ENCODE measurements at places on chromosomes 13 and 19.

DNA sequence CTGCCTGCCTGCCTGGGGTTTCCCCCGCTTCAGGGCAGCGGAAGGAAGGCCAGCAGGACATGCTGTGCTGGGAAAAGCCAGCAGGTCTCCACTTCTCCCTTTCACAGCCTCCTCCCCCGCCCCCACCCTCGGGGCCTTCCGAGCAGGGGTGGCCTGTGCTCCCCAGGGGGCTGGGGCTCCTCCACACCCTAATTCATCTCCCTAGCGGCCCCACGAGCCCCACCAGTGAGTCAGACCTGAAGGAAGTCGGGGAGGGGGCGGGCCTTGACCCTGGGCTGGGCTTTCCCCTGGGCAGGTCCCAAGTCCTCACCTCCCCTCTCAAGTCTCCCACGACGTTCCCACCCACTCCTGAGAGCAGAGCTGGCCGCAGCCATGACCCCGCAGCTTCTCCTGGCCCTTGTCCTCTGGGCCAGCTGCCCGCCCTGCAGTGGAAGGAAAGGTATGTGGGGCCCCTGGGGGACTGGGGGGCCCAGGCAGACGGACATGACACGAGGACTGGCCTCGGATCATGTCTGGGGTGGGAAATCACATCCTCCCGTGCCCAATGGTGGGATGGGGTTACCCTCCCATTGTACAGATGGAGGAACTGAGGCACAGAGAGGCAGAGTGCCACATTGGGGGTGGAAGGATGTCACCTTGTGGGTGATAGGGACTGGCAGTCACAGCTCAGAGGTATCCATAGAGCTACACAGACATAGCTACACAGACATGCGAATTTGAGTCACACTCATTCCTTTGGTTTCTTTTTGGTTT lies at the start of gene EBI3:
EBI3 (plus strand) TSS at position 345 of the 753 bp plus-strand sequence; CDS start at position 373, 28 bp downstream.
- no peak for DNase-seq

DNA sequence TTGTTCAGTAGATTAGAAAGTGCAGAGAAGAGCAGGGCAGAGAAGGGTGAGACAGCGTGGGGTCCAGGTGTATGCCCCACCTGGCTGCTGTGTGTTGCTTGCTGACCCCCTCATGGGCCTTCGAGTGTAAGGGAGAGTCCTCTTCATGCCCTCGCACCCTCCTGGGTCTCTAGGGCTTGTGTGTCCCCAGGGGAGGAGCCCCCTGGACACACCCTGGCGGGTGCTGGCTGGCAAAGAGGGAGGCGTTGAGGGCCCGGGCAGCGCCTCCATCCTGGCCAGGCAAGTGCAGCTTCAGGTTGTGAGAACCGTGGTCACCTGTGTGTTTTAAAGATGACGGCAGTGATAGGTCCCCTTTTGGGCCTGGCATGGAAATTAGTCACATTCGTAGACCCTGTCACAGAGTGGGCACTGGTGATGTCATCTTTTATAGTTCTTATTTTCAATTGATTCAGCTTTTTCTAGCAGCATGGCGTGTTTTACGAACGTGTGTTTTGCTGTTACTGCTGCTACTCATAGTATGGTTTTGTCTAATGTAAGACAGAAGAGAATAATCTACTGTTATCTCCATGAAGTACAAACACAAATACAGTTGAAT lies 18.7 kb downstream of the TFDP1 start:
- DNase-seq, result no peak

DNA sequence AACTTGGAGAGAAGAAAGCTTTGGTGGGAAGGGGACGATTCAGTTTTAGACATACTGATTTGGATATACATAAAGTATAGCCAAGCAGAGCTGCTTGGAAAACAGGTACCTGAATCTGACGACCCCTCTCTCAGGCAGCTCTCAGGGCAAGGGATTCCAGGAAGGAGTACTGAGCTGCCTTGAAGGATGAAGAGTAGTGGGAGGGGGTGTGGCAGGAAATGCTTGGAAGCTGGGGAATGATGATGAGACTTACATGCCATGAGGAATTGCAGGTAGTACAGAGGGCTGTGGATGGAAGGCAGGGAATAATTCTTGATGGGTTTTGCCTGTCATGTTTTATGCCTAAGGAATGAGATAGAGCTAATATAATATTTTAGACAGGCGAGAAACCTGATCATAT lies 38.7 kb downstream of the HTR2A start:
- DNase-seq, result no peak

- DNase-seq, result no peak
Observed at GRCh38 chr19:18149596-18149975, 3.4 kb upstream of the PIK3R2 start.

- DNase-seq, result no peak
Observed at GRCh38 chr13:28483313-28483931, 11.5 kb downstream of the FLT1 start.

GRCh38 chr13:50684366-50684765 lies 159.1 kb downstream of the DLEU7 start:
- DNase-seq, result no peak

- no peak for DNase-seq
Observed at GRCh38 chr13:39315796-39316195, 277.5 kb downstream of the NHLRC3 start.

GRCh38 chr13:28429685-28430290 lies 65.1 kb downstream of the FLT1 start:
- no peak for DNase-seq

DNA sequence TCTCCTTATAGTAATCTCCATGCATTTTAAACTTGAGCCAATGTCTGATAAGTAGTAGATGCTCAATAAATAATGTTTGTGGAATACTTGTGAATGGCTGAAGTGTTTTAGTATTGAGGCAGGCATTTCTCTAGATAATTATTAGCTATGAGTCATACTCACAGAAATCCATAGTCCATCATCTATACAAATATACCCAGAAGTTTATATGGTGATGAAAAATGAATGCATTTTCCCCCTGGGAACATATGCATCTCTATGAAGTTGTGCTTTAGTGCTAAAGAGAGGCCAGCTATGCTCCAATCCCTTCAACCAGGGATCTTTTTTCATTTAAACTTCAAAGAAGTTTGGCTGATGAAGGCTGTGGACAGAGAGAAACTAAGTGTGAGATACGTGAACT lies 17.2 kb downstream of the MBNL2 start:
- no peak for DNase-seq

DNA sequence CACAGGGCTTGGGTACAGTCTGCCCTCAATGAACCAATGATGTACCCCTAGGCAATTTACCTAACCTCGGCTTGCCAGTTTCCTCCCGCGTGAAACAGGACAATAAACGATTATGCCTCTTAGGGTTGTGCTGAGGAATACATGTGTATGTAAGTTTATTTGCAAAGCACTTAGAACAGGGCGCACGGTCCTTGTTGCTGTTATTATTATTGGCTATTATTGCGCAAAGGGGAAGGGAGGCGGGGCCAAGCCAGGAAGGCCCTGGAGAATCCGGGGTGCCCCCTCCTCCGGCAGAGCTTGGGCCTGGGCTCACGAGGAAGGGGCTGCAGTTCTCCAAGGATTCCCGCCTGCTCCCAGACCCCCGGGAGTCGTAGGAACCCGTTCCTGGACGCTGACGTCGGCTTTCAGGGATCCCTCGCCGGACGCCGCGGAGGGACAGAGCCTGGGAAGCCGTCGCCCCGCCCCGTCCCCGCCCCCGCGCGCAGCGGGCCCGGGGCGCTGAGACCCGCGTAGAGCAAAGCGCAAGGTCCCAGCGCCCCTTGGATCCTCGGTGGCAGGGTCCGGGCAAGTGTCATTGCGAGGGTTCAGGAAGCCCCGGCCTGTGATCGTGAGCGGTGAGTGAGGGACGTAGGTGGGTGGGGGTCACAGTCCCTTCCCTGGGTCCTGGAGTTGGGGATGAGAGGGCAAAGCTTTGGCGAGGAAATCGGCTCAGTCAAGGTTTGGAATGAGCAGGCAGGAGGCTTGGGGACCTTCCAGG lies at the start of gene TMEM91:
TMEM91 (plus strand) TSS at position 293 of the 757 bp plus-strand sequence. CDS start 1,777 bp downstream, outside the sequence.
- DNase-seq, result no peak

- no peak for DNase-seq
Observed at GRCh38 chr13:58018865-58019264, 387.3 kb downstream of the PCDH17 start.
